Hematopoietic multipotent progenitor cell (in vitro differentiated cells): ENCODE measurements at places on chromosomes 4 and X. TPM values are rescaled to one million over a fixed set of nuclear protein-coding genes. Genes with fewer than 3 reads are reported as not detected.

The BEX5 gene
- total RNA-seq = 1.3 TPM

The SPATA4 gene
- not detected for total RNA-seq

The UGT2A2 gene
- not detected for total RNA-seq

The GLOD5 gene
- 0.27 TPM for total RNA-seq

The ZNF630 gene
- 1.3 TPM for total RNA-seq

The NUDT10 gene
- total RNA-seq = 9.4 TPM

The CAMK2D gene
- 1.3 TPM for total RNA-seq

The USP26 gene
- not detected for total RNA-seq

The FAM236B gene
- total RNA-seq = not detected

- no peak for DNase-seq
Observed at GRCh38 chr4:188439641-188440311, 300.5 kb downstream of the TRIML1 start.

DNA sequence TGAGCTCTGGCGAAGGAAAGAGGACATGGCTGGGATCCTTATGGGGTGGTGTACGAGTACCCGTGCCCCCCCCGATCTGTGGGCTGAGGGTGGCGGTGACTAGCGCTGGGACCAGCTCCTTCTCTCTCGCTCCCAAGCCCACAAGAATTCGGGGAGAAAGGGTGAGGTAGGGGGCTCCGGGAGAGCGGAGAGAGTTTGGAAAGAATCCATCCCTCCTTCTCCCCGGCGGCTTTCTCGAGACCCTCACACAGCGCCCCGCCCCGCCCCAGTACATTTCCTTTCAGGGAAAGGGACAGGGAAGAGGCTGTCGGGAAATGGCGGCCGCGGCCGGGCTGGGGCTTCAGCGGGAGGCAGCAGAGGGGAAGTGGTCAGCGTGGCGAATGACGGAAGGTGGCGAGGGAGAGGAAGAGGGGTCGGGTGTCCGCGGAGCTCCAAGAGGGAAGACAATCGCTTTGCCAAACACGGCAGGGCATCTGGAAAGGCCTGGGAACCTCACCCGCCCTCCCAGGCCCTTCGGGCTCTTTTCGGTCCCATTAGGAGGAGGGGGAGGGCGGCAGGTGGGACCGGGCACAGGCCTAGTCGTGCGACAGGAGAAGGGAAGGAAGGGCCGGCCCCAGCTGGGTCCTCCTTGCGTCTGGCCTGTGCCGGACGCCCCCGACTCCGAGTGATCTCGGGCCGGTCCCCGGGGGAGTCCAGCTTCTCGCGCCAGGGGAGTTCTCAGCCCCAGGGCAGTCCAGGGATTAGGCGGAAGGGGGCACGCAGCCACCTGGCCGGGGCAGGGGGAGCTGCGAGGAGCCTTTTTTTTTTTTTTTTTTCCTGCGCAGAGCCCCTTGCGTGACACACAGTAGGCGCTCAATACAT is 10.2 kb downstream of the HNRNPH2 start:
- no peak for DNase-seq

- no peak for DNase-seq
Observed at GRCh38 chr4:6331468-6331867, 61.8 kb downstream of the WFS1 start.

- no peak for DNase-seq
Observed at GRCh38 chr4:149955780-149956390, 122.4 kb upstream of the DCLK2 start.

GRCh38 chr4:80331693-80332092 is 3.8 kb upstream of the CFAP299 start:
- no peak for DNase-seq

- DNase-seq = no peak
Observed at GRCh38 chrX:15988661-15989603, 134.3 kb upstream of the AP1S2 start.

DNA sequence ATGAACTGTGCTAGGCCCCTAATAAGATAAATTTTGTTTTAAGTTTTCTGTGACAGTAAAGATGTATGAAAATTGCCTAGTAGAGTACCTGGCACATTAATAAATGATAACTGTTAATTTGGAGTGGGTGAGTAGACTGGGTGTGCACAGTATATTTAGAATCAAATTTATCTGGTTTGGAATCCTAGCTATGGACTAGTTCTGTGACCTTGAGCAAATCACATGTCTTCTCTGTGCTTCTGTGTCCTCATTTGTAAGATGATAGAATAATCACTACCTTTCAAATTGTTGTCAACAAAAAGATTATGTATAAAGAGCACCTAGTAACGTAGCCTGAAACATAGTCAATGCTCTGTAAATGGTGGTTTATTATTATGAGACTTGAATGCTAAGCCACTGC is 170.2 kb downstream of the AR start:
- DNase-seq = no peak

DNA sequence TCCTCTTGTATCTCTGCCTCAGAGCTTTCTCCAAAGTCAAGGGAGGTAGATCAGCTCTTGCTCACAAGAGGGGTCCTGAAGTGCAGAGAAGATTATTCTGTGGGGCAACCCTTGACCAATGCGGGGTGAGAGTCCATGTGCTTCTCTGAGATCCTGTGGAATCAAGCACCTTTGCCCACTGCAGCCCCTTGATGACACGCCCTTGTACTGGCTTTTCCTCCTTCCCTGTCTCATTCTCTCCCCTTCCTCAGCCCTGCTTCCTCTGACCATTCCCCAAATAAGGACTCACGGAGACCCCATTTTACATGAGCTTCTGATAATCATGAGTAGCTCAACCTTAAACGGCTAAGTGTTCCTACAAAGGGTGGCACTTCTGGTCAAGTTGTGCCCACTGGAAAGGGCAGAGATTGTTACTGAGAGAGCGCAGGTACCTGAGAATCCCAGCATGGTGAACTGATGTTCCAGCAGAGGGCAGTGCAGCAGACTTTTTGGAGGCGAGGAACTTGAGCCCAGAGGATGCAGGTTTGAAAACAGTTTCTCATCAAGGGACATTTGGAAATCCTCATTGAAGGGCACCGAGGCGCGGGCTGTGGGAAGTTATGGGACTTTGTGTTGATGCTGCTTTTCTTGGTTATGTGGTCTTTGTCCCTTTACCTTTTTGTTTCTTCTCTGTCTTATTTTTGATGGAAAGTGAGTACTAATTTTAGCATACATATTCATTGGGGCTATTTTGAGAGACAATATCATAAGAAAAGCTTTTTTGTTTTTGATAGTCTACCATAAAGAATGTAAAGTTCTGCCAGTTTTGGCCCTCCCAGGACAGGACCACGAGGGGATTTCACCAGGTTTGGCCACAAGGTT is 201.3 kb downstream of the RBM46 start:
- DNase-seq = no peak

DNA sequence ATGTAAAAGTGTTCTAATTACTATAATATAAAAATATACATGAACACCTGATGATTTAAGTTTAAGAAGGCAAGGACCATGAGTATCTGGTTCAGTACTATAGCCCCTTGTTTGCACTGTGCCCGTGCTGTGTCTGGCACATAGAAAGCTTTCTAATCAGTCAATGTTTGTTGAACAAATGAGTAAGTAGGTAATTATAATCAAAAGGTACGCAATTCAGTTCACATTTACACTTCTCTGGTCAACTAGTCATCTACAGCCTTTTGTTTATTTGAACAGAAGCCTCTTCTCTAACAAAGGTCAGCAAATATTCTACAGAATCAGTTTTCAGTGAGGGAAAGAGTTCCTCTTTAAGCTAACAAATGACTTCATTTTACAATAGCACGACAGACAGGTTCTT is 523.3 kb downstream of the SMARCA1 start:
- no peak for DNase-seq

GRCh38 chr4:39638354-39639239 is at the start of gene SMIM14:
Gene SMIM14 (minus strand): TSS chr4:39638865. CDS start chr4:39605145, 33,720 bp downstream.
- peak; percentile 92 for DNase-seq

DNA sequence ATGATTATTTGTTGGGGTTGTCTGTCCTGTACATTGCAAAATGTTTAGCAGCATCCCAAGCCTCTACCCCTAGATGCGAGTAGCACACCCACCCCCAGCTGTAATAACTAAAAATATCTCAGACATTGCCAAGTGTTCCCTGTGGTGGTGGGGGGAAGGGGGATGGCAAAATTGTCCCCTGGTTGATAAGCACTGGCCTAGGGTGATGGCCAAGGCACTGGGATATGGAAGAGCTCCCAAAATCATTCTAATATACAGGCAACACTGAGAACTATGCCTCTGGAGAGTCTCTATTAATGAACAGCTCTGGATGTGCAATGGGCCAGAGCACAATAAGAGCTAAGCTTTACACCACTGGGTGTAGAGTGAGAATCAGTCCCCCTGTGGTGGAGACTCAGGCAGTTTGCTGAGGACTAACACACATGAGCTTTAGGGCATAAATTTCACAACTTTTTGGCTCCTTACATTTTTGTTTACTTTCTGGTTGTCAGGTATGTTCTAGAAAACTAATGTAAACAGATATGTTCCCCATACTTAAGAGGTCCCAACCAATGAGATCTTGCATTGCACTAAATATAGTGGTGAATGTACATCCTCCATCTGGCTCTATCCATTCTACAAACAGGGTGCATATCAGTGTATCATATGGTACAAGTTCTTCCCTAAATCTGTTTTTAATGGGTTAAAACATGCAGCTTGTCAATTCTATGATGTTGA is 34.5 kb downstream of the EDNRA start:
- DNase-seq = no peak

- DNase-seq = no peak
Observed at GRCh38 chrX:136598631-136599030, 49.3 kb upstream of the CD40LG start.

GRCh38 chr4:28523681-28524190 is 1663.1 kb downstream of the STIM2 start:
- DNase-seq = no peak

- peak; percentile 54 for DNase-seq
Observed at GRCh38 chrX:55056820-55057674, 17.8 kb upstream of the PAGE2B start.

DNA sequence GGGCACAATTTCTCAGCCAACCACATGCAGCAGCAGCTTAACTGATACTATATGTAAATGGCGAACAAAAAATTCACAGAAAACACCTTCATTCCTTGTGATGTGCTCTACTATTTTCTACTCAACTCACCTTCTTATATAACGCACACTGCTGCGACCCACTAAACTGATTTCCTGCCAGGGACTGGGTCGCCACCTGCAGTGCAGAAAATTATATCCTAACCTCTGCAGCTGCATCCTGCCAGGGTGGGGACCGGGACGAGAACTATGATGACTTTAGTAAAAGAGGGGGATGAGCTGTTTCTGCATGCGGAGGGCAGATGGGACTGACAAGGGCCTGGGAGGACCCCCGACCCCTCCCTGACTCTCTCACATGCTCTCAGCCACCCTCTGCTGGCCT is 27.4 kb downstream of the ABLIM2 start:
- DNase-seq = peak; percentile 30

- no peak for DNase-seq
Observed at GRCh38 chr4:7210824-7211223, 18.5 kb downstream of the SORCS2 start.

- no peak for DNase-seq
Observed at GRCh38 chr4:19689511-19689910, 562.2 kb upstream of the SLIT2 start.

DNA sequence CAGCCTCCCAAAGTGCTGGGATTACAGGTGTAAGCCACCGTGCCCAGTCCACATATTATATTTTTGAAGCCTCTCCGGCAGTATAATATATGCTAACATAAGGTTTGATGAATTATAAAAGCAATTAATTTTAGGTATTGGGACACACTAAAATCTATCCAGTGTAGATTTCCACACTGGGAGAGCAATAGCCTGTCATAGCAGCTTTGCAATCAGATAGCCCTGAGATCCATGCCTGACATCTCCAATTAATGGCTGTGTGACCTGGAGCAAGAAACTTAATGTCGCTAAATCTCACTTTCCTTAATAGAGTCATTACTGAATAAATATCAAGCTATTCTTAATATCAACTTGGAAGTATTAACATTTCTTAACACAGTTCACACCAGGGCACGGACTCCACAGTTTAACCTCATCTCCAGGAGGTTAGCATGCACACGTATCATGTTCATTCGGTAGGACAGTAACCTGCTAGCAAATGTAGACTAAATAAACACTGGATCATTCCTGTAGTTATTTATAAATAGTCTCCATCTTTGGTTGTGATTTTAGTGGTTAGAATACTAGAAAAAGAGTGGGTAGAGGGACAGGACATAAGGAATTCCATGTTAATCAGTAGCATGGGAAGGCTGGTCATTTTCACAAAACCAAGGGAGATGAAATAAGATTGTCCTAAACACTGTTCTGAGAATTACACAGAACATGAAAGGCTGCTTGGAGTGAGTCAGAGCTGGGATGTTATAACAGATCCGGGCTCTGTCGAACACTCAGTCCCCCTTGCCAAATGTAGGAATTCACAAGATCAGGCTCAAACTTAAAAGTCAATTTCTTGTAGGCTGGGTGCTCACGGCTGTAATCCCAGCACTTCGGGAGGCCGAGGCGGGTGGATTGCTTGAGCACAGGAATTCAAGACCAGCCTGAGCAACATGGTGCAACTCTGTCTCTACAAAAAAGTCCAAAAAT is 254.7 kb downstream of the PALLD start:
- no peak for DNase-seq

- DNase-seq = no peak
Observed at GRCh38 chr4:102901804-102902203, 33.0 kb downstream of the CISD2 start.

DNA sequence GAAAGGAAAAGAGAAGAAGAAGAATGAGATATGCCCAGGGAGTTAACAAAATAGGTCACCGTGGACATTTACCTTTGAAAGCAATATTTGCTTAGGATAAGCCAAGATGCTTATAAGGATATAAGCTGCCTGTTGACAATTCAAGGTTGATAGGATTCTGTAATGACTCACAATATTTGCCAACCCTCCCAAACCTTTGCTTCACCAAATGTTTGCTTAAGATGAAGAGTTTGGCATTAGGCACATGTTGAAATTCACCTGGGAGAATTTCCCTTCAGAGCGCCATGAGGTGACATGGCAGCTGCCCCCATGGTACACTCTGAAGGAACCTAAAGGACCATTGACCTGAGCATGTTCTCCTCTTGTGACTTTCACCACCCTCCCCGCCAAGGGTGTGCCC is 4.6 kb downstream of the PALLD start:
- no peak for DNase-seq

- DNase-seq = no peak
Observed at GRCh38 chrX:30065226-30065625, 150.1 kb upstream of the MAGEB2 start.

DNA sequence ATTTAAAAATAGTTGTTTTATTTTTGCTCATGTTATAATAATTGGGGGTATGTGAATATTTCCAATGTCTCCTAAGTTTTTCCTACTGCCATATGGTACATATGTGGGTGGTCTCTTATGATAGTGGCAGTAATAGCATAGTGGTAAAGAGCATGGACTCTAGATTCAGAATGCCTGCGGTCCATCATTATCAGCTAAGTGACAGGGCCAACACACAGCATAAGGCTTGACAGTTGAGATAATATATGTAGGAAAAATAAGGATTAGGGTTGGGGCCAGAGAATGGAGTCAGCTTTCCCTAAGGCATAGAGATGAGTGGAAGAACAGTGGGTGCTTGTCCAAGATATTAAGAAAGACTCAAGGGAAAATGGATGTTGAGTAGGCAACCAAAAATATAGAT is 2707.5 kb downstream of the PCDH7 start:
- no peak for DNase-seq

GRCh38 chr4:113505044-113505443 is 256.5 kb downstream of the CAMK2D start:
- DNase-seq = no peak
